ENCODE measurements at places on chromosomes 1 and 21.

GRCh38 chr1:244369256-244370057 lies 82.3 kb downstream of the ADSS2 start:
- DNase-seq = no peak

DNA sequence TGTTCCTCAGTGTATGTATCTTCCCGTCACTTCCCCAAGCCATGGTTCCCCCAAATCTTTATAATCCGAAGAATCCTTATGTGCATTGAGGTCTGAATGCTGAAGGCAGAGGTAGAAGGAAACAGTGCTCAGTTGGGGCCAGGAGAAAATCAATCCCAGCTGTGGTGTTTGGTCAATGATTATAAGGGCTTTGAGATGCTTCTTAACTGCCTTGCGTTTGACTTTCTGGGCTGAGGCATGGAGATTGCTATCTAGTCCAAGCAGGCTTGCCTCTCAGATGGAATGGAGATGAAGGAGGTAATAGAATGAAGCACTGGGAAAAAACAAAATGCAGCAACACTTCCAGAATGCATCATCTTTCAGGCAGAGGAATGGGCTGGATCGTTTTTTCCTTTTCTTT lies 3.6 kb upstream of the MAP1LC3C start:
- DNase-seq = no peak

GRCh38 chr1:57380923-57381322 lies 42.9 kb downstream of the DAB1 start:
- DNase-seq = no peak

DNA sequence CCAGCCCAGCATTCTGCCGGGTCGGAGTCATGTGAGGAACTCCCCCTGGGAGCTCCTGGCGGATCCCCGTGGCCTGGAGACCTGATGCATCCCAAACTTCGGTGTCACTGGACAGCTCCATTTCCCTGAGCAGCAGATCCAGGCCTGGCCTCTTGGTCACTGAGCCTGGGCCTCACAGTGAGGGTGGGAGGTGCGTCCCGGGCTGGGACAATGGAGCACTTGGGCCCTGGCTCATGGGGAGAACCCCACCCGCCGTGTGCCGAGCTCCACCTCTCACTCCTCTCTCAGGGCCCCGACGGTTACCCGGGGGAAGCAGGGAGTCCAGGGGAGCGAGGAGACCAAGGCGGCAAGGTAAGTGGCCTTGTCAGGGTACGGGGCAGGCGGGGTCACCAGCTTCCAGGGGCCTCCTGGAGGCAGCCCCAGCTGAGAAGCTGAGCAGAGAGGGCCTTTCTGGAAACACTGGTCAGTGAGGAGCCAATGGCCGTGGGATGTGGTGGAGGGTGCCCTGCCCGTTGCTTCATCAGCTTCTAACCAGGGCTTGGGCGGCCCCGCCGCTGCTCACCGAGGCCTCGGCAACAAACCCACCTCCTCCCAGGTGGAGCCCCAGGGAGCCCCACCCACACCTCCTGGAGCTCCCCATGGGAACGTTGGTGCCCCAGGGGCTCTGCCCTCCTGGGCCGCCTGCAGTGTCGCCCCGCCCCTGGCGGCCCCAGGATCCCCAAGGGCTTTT lies 19.8 kb downstream of the COL6A2 start:
- DNase-seq = no peak

- no peak for DNase-seq
Measured at GRCh38 chr1:107680579-107680985, 284.4 kb downstream of the VAV3 start.

DNA sequence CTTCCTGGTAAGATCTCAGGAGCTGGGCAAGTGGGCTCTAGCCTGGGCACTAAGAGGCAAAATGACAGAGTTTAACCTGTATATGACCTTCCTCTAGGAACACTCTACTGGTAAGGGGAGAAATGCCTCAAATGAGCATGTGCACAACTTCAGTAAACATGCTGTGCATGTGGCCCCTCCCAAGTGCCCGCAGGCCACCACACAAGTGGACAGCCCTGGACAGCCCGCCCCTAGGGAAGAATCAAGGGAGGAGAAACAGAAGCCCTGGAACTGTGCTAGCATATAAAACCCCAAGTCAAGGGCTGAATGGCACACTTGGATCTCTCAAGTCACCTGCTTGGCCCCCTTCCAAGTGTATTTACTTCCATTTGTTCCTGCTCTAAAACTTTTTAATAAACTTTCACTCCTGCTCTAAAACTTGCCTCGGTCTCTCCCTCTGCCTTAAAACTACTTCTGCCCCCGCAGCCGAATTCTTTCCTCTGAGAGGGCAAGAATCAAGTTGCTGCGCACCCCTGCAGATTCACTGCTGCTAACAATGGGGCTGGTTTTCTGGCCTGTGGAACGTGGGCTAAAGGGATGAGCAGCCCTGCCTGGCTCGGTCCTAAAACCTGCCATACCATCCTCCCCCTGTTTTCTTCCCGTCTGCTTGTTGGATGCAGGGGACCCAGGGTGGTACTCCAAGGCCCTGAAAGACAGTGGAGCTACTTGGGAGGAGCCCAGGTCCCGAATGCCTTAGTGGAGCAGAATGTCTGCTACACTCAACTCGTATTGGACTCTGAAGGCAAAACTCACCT lies 93.5 kb downstream of the IER5 start:
- no peak for DNase-seq

DNA sequence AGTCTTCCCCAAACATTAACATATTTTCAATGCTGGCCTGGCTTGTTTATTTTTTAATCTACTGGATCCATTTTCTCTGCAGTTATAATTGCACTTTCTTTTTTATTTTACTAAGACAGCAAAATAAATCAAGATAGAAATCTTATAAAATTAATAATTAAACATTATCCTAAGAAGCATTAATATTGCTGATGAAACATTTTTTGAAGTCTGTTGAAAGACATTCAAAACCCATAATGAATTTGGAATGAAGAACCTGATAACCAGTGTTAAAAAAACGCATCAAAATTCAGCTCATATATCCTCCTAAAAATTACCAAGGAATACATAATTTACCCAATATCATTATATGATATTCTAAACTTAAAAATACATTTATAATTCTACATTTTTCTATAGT lies 675.7 kb upstream of the PRMT6 start:
- DNase-seq = no peak

- peak; percentile 21 for DNase-seq
Measured at GRCh38 chr1:174726167-174726879, 273.4 kb upstream of the CACYBP start.

DNA sequence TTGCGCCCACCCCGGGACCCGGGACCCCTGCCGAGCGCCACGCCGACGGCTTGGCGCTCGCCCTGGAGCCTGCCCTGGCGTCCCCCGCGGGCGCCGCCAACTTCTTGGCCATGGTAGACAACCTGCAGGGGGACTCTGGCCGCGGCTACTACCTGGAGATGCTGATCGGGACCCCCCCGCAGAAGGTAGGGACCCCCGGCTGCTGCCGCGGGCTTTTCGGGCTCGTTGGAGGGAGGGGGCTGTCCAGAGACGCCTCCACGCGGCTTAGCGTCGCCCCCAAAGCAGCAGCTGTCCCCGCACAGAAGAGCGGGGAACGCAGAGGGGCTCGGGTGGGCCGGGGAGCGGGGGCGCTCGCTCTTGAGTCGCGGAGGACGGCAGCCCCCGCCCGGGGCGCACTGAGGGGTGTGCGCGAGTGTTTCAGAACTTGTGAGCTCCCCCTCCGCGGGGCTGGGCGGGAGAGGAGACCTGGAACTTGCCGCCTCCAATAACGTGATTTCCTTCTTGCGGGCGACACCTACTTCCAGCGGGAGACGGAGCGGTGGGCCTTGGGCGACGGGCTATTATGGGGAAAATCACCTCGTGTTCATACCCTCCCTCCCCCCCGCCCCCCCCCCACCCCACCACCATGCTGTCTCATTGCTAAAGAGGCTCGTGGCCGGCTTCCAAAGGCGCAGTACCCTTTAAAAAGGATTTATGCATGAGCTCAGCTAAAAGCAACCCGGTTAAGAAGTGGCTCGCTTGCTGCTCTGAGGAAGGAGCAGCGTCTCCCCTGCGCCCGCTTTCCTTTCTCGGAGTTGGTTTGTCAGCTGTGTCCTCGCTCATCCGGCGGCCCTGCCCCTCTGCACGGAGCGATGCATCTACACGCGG lies 664 bp downstream of the BACE2 start:
- peak; percentile 70 for DNase-seq

- DNase-seq = no peak
Measured at GRCh38 chr21:15192243-15192642, 127.4 kb upstream of the NRIP1 start.

GRCh38 chr1:235297579-235297978 lies 30.4 kb downstream of the ARID4B start:
- DNase-seq = peak; percentile 18

GRCh38 chr21:45029298-45029947 lies 45.0 kb upstream of the ADARB1 start:
- no peak for DNase-seq

GRCh38 chr1:56958526-56958925 lies 7.3 kb downstream of the C8B start:
- peak; percentile 69 for DNase-seq

- peak; percentile 42 for DNase-seq
Measured at GRCh38 chr1:19333587-19334354, 21.6 kb downstream of the SLC66A1 start.

GRCh38 chr1:183273300-183273699 lies 87.2 kb downstream of the LAMC2 start:
- peak; percentile 69 for DNase-seq

DNA sequence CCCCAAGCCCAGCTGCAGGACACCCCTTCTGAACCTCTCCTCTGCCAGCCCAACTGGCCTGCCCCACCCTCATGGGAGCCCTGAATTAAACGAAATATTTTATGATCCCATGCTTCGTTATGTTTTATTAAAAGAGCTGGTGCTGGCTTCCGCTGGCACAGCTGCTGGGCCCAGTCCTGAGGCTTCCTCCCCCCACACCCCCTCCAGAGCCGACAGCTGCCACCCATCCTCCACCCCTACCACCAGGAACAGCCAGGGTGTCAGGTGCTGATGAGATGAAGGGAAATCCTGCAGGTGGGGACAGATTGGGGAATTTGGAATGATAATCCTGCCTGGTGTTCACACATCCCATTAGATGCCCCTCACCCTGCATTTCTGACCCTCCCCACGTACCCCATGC lies 19.0 kb downstream of the IGSF21 start:
- DNase-seq = no peak

DNA sequence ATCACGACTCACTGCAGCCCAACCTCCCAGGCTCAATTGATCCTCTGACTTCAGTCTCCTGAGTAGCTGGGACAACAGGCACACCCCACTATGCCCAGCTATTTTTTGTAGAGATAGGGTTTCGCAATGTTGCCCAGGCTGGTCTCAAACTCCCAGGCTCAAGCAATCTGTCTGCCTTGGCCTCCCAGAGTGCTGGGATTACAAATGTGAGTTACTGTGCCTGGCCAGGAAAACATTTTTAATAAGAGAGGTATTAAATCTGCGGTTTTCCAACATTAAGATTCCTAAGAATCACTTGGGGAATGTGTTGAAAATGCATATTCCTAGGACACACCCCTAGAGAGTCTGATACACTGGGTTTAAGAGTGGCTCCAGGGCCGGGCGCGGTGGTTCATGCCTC lies 8.7 kb downstream of the CSF1 start:
- DNase-seq = no peak

DNA sequence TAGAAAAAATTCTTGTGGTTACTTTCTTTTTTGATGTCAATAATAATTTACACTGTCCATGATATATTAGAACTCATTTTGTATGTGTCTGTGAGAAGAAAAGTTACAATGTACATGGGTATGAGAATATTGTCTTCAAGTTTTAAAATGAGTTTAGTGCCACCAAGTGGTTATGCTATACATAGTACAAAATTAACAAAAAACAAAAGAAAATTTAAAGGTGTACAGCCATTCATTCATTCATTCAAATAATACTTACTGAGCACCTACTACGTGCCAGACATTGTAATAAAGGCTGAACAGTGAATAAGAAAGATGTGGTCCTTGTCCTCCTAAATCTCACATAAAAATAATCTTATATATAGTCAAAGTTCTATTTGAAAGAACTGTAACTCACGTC lies 27.7 kb downstream of the UCHL5 start:
- DNase-seq = no peak

- DNase-seq = no peak
Measured at GRCh38 chr1:107870696-107871095, 94.3 kb downstream of the VAV3 start.

DNA sequence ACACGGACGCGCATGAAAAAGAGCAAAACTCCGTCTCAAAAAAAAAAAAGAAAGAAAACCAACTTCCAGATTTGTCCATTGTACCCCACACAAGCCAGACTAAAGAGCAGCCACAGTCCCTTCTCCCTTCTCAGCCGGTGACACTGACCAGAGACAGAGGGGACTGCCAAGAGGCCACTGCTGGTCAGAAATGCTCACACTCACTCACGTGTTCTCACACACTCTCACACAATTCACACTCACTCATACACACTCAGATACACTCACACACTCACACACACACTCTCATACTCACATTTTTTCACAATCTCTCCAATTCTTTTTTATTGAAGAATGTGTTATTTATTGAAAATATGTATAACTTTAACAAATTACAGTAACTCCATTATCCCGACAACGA lies 90.8 kb upstream of the RAB4A start:
- DNase-seq = no peak

- no peak for DNase-seq
Measured at GRCh38 chr1:193113258-193113991, 8.2 kb upstream of the GLRX2 start.

DNA sequence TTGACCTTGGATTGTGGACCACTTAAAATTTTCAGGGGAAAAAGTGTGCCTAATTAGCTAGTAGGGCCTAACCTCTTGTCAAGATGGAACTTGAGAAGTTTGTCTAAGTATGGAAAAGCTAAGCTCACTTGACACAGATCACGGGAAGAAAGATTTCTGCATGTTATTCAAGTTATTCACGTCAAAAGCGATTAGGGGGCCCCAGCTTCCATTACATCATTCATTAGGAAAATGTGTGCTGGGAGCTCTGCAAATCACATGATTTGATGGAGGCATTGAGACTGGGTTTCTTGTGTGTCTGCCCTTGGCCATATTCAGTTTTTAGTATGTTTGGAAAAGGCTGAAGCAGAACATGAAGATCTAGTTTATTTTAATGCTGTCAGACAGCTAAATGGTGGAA lies 15.5 kb upstream of the POGZ start:
- no peak for DNase-seq

DNA sequence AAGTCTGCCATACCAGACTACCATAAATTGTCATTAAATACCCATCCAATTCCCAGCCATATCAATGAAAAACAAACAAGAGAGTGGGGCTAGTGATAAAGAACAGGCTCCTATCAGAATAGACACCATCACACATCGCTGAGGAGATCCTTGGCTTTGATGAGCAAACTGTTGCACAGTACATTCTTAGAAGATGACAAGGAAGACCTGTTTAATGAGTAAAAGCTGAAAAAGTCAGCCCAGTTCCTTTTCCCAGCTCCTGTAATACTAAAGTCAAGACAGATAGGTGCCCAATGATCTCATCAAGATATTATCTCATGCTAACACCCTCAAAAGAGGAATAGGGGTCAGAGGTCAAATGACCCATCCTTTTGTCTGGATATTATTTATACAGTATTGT lies 164.5 kb upstream of the COA6 start:
- DNase-seq = peak; percentile 74

DNA sequence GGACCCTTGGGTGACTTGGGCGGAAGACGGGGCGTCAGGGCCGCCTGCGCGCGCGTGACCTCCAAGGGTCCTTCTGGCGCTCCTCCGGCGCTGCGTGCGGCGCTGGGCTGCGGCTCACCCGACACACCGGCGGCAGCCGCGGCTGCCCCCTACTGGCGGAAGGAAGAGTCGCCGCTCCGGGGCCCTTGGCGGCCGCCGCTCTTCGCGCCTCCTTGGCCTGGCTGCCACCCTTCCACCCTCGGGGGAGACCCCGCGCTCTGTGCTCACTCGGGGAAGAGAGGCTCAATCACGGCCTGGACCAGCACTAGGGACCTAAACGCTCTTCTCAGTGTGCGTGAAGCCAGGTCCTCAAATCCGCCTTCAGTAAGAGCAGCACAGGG lies 89.7 kb downstream of the DMRTA2 start:
- DNase-seq = peak; percentile 41

Data from EL (cell line).